AG09309 (cell line): ENCODE measurements at places on chromosomes 1 and 21.
A peak's percentile ranks its signal among the peaks of the same experiment; 100 is the strongest.

GRCh38 chr1:107897438-107898345 lies 67.3 kb downstream of the VAV3 start:
- no peak for DNase-seq

DNA sequence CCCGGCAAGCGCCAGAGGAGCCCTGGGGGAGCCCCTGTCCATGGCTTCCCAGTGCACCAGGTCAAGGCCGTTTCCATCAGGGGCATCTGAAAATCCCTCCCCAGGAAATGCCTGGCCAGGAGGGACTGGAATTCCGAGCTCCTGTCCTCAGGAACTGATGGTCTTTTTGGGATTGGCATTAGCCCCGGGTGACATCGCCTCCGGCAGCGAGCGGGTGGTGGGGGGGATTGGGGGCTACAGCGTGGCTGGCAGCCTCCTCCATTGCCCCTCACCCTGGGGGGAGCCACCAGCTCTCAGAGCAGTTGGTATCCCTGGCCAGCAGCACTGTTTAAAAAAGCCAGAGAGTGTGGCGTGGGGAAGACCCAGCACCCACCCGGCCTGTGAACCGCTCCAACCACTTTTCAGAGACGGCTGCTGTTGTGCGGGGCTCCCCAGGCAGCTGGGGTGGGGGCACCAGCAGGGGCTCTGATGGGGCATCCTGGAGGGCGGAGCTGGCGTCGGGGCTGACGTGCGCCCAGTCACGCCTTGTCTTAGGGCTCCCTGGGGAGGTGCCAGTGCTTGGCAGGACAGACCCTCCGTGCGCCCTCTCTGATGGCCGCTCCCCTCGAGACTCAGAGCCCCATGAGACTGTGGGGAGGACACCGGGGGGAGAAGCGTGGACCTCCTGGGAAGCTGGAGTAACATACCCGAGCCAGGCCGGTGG lies 62.9 kb upstream of the TTC34 start:
- no peak for DNase-seq

DNA sequence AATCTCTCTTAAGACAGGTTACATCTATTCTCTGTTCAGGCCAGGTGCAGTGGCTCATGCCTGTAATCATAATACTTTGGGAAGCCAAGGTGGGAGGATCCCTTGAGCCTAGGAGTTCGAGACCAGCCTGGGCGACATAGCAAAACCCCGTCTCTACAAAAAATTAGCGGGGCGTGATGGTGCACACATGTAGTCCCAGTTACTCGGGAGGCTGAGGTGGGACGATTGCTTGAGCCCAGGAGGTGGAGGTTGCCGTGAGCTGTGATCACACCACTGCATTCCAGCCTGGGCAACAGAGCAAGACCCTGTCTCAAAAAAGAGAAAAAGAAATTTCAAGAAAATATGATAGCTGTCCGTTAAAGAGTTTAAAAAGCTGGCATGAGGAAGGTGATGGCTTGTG lies 43.0 kb downstream of the UBE4B start:
- no peak for DNase-seq

DNA sequence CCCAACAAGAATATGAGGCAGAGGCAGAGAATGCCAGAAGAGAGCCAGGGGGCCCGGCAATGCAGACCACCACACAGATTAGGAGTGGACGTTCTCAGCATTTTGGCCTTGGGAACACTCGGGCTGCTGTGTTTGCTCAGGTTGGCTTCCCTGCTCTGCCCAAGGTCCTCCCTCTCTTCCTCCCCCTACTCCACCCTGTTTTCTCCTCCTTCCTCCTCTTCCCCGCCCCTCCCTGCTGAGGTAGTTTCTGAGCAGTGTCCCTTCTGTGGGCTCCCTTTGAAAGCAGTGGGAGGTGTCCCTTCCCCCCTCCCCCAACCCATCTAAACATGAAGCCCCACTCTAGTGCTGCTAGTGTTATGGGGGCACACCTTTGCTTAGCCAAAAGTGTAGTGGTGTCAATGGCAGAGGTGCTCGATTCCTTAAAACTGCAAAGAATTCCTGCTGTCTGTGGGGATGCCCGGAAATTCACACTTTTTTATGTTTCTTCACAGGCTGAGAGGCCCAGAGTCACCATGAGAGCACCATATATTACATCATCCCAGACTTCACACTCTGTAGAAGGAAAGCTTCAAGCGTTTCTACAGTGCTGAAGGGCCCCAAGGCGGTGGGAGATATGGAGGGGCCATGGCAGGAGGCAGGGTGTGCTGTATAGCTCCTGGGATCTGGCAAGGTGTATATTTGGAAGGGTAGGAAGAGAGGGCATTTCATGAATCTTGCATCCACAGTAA lies at the start of gene HHIPL2:
HHIPL2 (minus strand) TSS at position 161 of the 728 bp plus-strand sequence; CDS start at position 101, 60 bp downstream.
- DNase-seq: no peak

DNA sequence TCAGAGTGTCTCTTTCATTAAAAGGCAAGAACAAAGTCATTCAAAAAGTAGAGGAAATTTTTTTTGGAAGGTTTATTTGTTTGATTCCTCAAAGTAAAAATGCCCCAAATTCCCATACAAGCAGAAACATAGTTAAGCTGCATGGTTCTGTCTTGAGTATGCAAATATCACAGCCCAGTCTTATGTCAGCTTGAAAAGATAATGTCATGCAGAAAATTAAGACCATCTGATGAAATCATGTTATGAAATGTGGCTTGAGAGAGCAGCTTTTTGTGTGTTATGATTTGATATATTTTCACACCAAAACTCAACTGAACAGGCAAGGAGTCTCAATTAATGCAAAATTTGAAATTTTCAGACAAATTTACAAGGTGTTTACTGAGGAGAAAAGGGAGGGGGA lies 411.0 kb downstream of the LMO4 start:
- DNase-seq: no peak

DNA sequence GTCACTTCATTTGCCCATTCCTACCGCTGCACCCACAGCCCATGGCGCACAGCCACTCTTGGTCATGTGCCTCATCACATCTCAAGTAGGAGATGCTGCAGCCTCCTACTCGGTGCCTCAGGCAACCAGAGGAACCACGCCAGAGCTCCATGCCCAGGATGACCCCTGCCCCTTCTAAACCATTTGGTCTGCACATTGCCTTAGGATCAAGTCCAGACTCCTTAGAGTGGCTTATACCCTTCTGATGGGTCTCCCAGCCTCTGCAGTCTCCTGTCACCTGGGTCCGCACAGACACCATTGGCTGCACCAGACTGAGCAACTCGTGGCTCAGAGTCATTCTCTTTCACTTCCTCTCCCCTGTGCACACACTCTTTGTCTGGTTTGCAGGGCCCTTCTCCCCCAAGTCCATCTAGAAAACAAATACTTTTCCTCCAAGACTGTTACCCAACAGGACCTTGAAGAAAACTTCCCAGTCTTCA lies 2.2 kb upstream of the ADORA3 start:
- DNase-seq: no peak

- DNase-seq: no peak
Observed at GRCh38 chr1:114368560-114369255, 142.3 kb downstream of the TRIM33 start.

- DNase-seq: no peak
Observed at GRCh38 chr1:234954613-234955012, 174.0 kb downstream of the TOMM20 start.

GRCh38 chr1:27445177-27445936 lies 44.6 kb downstream of the WASF2 start:
- no peak for DNase-seq

DNA sequence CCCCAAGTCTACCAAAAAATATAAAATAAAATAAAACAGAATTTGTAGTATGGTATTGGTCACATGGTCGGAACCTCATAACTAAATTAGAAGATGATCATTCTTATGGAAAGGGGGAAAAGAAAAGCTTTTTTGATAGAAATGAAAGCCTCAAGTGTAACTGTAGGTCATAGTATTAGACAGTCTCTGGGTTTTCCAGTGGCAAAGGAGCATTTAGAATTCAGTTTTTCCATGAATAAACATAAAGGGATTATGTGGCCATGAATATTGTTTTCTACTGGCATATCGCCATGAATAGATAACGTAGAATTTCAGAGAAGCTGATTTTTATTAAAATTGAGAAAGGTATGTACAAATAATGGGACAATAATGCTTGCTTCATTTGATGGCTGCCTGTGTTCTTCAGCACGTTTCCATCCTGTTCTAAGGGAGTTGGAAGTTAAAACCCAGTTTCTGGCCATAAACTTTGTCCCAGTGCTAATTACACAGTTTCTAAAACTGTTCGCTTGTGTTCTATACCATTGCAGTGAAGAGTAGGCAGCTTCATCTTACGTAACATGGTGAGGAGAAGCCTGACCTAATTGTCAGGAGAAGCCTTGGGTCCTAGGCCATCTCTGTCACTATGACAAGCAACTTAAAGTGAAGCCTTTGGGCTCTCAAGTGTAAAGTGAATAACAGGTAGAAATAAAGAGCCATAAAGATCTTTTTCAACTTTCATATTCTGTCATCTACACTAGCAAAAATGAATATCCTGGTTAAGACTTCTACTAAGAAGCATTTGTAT lies 70.5 kb upstream of the PGD start:
- no peak for DNase-seq

DNA sequence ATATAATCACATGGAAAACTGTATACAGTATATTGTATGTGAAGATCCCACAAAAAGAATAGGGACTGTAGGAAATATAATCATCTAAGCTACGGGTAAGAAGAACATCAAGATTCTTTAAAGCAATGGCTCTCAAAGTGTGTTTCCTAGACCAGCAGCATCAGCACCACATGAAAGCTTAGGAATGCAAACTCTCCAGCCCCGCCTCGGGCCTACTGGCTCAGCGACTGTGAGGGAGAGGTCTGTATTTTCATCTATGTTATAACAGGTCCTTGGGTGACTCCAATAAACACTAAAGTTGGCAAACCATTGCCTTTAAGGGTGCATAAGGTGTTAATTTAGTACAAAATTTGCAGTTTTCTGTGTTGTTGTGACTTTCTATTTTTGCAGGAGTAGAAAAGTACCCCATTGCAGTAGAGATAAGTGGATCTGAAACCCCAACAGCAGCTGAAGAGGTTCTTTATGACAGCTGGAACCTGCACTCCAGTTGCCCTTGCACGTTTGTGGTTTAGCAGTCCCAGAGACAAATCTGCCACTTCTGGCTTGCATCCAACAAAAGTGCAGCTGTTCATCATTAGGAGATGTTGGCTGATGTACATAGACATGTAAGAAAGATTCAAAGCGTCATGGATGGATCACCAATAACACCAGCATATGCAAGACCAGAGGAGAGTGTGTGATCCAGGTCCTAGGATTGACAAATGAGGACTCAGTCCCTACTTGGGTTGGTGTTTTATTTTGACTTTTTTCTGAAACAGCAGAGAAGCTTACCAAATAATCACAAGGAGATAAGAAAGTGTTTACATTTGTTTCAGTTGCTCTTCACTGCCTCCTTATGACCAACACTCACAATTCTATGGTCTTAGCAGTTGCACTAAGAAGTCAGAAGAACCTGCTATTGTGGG lies 15.9 kb upstream of the IFNAR1 start:
- DNase-seq: no peak

DNA sequence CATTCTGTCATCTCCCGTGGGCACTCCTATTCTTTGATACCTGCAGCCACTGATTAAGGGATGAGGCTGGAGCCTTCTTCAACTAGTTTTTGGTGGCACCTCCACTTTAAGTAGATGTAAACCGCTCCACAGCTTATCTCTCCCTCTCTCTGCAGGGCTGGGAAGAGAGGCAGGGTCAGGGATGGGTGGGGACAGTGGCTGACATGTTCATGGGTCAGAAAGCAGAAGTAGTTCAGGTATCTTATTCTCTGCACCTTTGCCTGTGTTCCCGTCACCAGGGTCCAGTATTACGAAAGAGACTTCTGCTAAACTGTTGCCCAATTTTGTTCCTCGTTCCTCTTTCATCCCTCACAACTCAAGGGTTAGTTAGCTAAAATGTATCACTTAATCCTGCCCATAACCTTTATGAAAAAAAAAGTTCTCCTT lies 51.7 kb upstream of the EDEM3 start:
- no peak for DNase-seq

GRCh38 chr1:81345110-81345509 lies 455.6 kb upstream of the ADGRL2 start:
- no peak for DNase-seq

DNA sequence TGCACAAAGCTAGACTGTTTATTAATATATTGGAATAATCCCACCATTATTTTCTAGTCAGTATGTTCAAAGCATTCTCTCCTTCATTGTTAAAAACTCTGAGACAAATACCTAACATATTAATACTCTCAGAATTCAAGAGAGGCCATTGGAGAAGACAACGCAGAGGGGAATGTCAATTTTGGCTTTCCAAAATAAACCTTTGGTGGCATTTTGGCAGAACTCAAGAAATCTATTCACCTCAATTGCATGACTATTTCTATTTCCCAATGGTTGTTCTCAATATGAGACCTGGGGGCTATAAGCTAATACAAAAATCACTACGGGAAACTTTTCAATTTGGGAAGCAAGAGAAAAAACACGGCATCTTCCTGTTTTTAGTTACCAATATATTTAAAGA lies 58.5 kb downstream of the RUSC1 start:
- no peak for DNase-seq

DNA sequence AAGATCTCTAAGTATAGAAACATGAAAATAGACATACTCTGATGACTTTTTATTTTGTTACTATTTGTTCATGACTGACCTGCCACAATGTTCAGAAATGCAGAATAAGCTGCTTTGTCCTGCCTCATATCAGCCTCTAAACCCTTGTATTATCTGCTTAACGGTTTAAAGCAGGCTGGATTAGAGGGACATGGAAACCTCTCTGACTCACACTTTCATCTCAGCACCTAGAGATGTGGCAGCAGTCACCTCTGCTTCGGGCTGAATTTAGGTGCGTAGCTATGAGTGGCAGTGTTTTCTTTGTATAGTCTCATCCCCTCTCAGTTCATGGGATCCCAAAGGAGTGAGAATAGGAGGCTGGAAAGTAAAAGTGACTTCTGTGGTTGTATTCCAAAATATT lies 255.4 kb downstream of the RGS7 start:
- DNase-seq: no peak

- no peak for DNase-seq
Observed at GRCh38 chr1:7784492-7785071, 491 bp downstream of the PER3 start.

GRCh38 chr1:110387048-110387754 lies 3.6 kb downstream of the SLC16A4 start:
- DNase-seq: no peak

DNA sequence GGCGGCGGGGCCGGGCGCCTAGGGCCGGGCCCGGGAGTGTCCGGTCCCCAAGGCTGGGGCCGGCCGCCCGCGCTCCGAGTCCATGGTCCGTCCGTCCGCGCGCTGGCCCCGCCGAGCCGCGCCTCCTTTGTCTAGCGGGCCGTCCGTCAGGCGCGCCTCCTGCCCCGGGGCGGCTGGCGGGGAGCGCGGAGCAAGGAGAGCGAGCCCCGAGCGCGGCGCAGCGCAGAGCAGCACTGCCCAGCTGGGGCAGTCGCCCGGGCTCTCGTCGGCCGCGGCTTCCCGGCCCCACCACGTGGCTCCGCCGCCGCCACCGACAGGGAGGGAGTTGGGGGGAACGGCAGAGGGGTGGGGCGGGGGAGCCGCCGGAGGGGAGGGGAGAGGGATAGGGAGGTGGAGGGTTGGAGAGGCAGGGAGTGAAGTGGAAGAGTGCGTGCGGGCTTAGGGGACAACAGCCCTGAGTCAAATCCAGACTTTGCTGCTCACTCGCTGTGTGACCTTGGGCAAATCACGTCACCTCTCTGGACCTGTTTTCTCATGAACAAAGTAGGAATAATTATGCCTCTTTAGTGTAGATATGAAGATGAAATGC lies at the start of gene NKAIN1:
NKAIN1 (minus strand) TSS at position 235 of the 589 bp plus-strand sequence. CDS start 340 bp downstream, outside the sequence.
- no peak for DNase-seq

- DNase-seq: peak; percentile 95
Observed at GRCh38 chr1:231395076-231395997, 26.8 kb downstream of the EGLN1 start.
